ENCODE measurements at places on chromosomes 3 and 15.

DNA sequence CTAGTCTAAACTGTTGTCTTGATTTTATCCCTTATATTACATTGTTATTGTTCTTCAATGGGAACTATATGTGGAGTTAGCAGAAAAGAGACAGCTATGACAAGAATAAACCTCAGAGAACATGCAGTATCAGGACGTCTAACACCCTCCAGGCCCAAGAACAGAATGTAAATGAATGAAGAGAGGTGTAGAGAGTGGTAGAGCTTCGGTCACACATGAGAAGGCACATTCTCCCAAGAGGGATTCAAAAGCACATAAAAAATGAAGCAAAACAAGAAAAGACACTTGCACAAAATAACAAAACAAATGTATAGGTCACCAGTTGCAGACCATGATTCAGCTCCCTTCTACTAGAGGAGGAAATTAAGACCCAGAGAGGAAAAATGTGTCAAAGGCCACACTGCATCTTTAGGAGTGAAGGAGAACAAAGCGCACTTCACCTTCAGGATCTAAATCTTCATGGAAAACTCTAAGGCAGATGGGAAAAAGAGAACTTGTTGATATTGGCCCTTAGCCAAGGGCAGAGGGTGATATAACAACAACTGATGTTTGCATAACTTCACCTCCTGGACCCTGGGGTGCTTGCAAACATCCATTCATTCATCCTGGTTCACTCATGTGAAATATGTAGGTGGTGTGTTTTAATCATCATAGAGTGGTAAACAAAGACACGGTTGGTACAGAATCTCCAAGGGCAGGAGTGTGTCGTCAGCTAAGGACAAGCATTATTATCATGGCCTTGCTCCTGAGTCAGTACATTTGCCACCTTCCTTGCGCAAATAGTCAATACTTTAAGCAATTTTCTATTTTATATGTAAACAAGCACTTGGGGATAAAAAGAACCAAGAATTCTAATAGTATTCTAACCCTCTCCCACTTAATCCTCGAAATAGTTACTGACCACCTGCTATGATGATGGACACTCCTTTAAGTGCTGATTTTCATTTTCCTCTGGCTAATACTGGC is 8.8 kb downstream of the NEK10 start:
- peak; percentile 17 for DNase-seq

DNA sequence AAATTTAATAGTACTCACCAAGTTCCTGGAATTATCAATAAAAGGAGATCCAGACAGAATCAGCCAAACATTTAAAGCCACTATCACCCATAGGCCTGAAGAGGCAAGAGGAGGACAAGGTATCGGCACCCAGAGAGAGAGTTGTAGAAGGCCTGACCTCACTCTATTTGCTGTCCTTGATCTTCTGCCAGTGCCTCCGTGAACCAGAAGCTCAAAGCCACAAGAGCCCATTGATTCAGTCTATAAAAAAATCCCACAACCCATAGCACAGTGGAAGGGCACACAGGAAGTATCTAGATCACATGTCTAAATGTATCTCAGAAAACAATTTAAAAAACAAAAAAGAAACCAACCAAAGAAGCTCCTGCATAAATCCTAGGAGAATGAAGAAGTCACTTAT is 68.6 kb upstream of the FAM174B start:
- peak; percentile 53 for DNase-seq

DNA sequence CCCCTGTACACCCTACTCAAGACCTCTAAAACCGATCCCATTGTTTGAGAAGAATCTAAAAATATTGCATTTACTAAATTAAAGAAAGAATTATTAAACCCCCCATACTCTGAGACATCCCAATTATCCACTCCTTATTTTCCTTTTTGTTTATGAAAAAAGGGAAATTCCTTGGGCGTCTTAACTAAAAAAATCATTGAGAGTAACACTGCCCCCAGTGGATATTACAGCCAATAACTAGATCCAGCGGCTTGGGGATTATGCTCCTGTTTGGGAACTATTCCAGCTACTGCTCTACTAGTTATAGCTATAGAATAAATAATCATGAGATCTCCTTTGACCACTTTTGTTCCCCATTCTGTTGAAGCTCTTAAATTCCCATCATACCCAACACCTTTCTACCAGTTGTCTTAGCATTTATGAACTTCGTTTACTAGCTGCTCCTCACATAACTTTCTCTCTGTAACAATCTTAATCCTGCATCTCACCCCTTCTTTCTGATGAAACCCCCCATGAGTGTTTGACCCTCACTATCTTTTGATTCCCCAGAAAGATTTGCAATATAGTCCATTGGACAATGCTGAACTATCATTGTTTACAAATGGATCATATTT is 12.7 kb upstream of the CFAP91 start:
- DNase-seq = peak; percentile 50

- peak; percentile 28 for DNase-seq
These were observed 592.8 kb downstream of the FOXP1 start for GRCh38 chr3:70990723-70991122.

GRCh38 chr15:84944311-84944710 is 37.3 kb upstream of the PDE8A start:
- DNase-seq = no peak

DNA sequence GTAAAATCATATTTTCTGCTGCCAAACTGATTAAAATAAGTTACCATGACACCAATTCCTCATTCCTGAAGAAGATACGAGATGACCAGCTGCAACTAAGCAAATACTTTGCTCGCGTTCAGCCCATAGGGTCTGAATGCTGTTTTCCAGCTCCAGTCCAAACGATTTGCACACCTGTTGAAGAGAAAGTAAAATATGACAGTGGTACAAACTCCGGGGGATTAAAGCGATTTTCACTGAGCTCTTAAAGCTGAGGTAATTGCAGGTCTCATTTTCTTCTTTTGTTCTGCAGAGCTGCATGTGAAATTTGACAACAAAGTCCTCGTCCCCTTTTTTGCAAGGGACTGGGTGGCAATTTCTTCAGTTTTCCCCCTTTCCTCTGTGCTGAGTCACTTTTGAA is 118.4 kb downstream of the NR2F2 start:
- DNase-seq = no peak

DNA sequence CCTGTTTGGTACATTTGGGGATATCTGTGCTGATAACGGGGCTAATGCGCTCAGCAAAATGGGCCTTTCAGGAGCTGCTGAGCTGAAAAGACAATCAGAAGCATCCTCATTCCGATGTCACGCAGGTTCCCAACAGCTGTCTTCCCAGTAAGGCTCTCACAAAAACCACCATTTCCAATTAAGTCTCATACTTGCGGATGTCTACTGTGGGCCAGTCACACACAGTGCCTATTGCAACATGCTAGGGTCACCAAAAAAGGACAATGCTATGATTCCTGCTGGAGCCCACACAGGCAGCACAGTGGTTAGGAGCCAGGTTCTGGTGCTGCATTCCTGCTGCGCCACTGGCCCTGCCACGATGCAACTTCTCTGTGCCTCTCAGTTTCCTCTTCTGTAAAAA is 16.4 kb upstream of the LDHAL6B start:
- peak; percentile 96 for DNase-seq

DNA sequence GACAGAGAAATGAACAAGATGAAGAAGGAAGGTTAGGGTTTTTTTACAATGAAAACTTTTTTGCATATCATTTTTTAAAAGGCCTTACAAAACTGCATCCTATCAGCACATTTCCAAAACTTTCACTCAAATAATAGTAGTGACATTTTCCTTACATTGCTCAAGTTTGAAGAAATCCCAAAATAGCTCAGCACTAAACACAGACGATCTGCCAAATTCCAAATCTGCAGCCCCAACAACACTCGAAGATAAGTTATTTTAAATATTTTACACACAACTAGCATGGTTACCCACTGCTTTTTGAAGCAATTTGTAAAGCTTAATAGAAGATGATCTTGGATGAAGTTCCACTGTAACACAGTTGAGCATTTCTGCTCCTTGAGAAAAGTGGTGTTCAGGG is 535.6 kb upstream of the ALCAM start:
- no peak for DNase-seq

GRCh38 chr3:150748684-150749047 is 14.3 kb downstream of the SIAH2 start:
- DNase-seq = no peak

Measured in RPMI7951 (cell line).